ENCODE measurements at places on chromosomes 13 and 19.

GRCh38 chr19:3695124-3695733, 5.0 kb downstream of the PIP5K1C start:
- no peak for DNase-seq

- DNase-seq, result no peak
These were observed 4.8 kb downstream of the MKNK2 start for GRCh38 chr19:2046046-2046907.

GRCh38 chr19:35904311-35905068, 2.2 kb downstream of the HCST start:
- DNase-seq, result no peak

GRCh38 chr13:113794764-113795173, 35.7 kb downstream of the TMEM255B start:
- no peak for DNase-seq

DNA sequence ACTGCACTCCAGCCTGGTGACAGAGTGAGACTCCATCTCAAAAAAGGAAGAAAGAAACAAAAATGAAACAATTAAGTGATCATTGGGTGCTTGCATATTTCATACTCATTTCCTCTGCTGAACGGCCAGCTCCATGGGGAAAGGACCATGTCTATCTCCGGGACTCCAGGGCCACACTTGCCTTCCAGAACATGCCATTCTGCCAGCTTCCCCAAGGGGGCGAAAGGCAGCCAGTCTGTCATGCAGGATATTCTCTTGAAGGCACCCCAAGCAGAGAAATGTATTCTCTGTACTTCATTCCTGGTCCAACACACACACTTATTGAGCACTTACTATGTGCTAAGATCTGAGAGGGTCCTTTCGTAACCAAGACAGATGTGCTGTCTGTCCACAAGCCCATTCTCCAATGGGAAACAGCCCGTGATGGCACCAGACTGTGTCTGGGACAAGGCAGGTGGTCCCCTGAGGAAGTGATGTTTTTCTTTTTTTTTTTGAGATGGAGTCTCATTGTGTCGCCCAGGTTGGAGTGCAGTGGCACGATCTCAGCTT, 10.2 kb upstream of the CARM1 start:
- no peak for DNase-seq

GRCh38 chr13:66483712-66484111, 746.4 kb downstream of the PCDH9 start:
- no peak for DNase-seq

GRCh38 chr19:16594681-16595091, 22.5 kb upstream of the SLC35E1 start:
- DNase-seq, result no peak

DNA sequence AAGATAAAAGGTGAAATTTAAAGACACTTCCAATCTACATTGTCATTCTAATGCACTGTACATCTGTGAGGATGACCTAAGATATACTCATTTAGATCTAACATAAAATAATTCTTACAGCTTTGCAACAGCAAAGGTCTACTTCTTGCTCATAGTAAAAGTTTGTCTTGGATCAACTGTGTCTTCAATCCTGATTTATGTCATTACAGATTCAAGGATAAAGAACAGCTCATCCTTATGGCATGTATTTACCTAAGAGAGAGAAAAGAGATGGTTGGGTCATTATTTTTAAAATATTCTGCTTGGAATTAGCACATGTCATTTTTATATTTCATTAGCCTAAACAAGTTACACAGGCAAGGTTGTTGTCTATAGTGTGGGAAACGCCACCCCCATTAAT, 2193.1 kb downstream of the PCDH9 start:
- DNase-seq, result no peak

DNA sequence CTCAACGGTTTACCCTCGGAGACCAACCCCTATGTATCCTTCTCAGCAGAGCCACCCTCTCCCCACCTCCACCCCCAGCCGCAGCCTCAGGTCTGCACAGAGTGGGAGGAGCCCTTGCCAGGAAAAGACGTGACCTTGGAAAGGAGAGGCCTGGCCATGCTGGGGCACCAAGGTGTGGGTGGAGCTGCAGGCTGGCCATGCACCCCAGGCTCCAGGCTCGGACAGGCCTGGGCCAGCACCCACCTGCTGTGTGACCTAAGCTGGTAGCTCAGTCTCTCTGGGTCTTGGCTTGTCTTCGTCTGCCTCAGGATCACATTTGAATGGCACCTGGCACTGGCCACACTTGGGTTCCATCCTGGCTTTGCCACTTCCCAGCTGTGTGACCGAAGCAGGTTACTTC, 29.5 kb downstream of the CCDC8 start:
- no peak for DNase-seq

DNA sequence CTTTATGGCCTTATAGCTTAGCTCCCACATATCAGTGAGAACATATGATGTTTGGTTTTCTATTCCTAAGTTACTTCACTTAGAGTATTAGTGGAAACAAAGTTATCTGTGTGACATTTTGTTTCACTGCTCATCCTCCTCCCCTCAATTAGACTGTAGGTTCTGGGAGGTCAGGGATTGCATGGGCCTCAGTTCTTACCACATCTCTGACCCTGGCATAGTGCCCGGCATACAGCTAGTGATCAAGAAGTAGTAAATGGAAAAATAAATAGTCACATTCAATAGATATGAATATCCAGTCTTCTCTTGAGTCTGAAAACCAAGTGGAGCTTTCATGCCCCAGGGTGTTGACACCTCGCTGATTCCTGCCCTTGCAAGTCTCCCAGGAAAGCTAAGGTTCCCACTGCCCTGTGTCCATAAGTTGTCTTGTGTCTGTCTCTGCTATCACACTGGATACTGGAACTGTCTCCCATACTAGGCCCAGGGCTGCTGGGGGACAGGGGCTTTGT, 249.5 kb upstream of the TSHZ3 start:
- DNase-seq, result no peak

GRCh38 chr19:7772752-7773291, 9.8 kb downstream of the CLEC4M start:
- peak; percentile 5 for DNase-seq

DNA sequence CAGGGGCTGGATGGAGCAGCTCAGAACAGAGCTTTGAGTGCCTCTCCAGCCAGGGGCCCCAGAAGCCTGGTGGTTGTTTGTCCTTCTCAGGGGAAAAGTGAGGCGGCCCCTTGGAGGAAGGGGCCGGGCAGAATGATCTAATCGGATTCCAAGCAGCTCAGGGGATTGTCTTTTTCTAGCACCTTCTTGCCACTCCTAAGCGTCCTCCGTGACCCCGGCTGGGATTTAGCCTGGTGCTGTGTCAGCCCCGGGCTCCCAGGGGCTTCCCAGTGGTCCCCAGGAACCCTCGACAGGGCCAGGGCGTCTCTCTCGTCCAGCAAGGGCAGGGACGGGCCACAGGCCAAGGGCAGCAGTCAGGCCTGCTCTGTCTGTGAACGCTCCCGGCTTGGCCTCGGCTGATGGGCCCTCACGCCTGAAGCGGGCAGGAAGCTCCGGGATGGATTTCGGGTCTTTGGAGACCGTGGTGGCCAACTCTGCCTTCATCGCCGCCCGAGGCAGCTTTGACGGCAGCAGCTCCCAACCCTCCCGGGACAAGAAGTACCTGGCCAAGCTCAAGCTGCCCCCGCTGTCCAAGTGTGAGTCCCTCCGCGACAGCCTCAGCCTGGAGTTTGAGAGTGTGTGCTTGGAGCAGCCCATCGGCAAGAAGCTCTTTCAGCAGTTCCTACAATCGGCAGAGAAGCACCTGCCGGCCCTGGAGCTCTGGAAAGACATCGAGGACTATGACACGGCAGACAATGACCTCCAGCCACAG, at the start of gene GRK1:
Gene GRK1 (plus strand): TSS at position 269 of the 751 bp plus-strand sequence. CDS start 168 bp downstream, at position 437.
- no peak for DNase-seq

DNA sequence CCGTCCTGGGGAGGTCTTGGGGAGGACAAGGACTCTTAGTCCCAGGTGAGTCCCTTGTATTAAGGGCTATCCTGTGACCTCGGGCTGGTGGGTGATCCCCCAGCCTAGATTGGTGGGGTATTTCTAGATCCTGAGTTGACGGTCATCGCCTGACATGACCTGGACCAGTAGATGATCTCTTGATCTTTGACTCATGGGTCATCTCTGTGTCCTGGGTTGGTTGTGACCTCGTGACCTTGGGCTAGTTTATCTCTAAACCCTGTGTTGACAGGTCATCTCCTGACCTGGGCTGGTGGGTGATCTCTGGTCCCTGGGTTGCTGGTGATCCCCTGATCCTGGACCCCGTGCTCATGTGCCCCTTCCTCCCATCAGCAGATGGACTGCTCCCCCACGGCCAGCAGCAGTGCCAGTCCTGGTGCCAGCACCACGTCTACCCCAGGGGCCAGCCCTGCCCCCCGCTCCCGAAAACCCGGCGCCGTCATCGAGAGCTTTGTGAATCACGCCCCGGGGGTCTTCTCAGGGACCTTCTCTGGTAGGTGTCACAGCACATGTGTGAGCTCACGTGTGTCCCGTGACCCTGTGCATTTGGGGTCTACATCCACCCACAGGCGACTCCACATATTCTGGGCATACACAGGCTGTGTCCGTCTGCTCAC, 6.3 kb downstream of the MIDN start:
- no peak for DNase-seq

- DNase-seq, result no peak
These were observed 175.6 kb downstream of the SHISA2 start for GRCh38 chr13:25876247-25876646.

GRCh38 chr13:37306778-37307544, 201.5 kb upstream of the CSNK1A1L start:
- DNase-seq, result no peak

GRCh38 chr13:114131583-114132418, 622 bp downstream of the RASA3 start:
- no peak for DNase-seq

DNA sequence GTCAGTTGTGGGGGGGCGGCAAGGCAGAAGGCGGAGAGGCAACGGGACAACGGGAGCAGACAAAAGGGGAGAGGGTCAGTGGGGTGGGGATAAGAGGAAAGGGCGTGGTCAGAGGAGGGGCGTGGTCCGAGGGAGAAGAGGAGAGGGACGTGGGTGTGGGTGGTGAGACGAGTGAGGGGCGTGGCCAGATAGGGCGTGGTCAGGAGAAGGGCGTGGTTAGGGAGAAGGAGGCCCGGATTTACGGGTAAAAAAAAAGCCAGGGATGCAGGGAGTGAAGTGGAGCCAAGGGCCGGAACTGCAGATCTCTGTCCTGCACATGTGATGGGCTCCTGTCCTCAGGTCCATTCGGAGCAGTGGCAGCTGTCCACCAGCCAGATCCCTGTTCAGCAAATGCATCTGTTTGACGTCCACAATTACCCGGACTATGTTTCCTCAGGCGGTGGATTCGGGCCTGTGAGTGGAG, 21.5 kb downstream of the CPT1C start:
- DNase-seq, result no peak

DNA sequence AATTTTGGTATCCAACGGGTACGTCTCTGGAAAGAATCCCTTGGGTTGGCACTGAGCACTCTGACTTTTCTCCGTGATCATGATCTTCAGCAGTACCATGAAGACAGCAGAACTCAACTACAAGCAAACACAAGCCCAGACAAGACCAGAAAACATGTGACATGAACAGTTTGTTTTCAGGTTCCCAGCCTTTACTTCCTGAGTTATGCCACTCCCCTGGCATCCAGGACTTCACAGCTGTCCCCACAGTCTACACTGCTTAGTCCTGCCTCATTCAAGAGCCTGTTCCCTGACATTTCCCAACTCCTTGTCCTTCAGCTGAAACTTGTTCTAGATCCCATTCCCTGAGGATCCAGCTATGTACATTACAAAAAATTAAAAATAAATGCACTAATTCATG, 4.9 kb upstream of the N4BP2L1 start:
- DNase-seq, result no peak

GRCh38 chr13:42215578-42216421, 56.2 kb upstream of the AKAP11 start:
- no peak for DNase-seq

DNA sequence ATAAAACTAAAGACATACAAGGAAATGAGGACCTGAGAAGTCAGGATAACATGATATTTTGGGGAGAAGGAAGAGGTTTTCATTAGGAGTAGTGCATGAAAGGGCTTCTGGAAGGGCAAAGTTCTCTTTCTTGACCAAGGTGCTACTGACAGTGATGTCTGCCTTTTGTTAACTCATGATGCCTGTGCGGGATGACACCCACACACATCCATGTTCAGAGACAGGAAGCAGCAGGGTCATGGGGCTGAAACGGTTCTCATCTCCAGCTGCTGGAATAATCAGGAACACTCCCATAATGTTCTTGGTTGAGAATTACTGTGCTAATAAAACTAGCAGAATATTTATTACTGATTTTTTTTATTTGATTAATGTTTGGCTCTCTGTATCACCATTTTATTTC, 29.1 kb downstream of the KCNC3 start:
- DNase-seq, result no peak

GRCh38 chr19:12749938-12750521, 1.6 kb upstream of the BEST2 start:
- no peak for DNase-seq

DNA sequence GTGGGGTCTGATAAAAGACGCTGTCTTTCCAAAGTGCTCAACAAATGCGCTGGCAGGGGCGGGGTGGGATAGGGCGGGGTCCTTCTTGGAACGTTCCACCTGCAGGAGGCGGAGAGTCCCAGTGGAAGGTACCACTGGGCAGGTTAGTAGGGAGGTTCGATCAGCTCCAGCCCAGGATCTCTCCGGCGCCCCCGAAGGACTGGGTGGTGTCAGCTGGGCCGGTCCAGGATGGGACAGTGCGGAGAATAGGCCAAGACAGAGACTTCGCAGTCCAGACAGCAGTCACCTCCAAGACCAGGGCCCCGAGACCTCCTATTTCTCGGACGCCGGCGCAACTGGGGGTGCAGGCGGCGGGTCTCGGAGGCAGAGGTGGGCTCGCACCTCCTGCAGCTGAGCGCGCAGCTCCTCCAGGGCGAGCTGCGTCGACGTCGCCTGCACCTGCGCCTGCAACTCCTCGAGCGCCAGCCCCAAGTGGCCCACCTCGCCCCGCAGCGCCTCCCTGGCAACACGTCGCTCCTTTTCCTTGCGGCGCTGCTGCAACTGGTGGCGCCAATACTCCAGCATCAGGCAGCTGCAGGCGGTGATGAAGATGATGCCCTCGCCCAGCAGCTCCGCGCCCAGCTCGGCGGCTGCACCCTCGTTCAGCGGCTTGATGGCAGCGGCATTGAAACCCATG, 21.6 kb downstream of the VASP start:
- DNase-seq, result no peak

DNA sequence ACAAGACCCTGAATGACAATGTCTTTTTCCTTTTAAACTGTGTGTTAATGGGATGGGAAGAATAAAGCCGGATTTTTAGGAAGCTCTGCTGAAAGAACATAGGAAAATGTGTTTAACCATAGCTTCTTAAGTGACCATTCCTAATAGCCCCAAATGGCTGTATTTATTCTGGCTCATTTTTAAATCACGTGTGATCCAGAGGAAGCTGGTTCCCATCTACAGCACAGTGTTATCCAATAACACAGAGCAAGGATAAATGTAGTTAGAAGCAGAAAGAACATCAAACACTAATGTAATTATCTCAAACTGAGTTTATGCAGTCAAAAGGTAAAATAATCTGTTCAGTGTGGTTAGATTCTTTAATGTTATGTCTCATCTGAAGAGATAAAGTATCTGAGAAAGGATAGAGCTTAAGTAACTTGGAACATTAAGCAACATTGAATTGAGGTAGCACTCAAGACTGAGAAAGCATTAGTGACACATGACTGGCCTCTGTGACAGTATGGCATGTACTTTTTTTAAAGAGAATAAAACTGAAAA, 853.3 kb downstream of the GPC5 start:
- DNase-seq, result no peak
